Kasumi-1 (cell line): ENCODE measurements at places on chromosomes 1 and 21.

GRCh38 chr1:204891860-204892259, 21.2 kb downstream of the NFASC start:
- DNase-seq, result no peak

DNA sequence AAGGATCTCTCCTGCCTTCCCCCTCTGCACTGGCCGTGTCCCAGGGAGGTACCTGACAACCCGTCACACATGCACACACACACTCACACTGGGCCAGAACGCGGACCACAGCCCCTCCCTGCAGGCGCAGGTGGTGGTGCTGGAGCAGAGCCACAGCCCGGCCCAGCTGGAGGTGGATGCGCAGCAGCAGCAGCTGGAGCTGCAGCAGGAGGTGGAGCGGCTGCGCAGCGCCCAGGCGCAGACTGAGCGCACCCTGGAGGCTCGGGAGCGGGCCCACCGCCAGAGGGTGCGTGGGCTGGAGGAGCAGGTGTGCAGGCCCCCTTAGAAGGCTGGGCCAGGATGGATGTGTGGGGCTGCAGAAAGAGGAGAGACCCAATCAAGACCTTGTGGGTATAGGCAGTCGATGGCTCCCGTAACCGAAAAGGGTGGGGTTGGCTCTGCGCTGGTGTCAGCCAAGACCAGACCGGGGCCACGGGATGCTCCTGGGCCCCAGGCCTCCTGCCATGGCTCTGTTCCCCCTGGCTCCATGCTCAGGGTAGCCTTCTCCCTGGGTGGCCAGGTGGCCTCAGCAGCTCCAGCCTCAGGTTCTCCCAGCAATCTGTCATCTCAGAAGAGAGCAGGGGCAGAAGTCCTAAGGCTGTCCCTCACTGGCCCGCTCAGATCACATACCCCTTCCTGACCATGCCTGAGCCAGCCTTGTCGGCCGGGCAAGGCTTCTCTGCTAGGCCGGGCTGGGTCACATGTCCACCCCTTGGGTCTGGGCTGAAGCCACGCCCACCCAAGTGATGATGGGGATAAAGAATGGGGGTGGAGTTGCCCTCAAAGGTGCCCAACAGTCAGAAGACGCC, 8.9 kb downstream of the MFAP2 start:
- DNase-seq, result no peak

DNA sequence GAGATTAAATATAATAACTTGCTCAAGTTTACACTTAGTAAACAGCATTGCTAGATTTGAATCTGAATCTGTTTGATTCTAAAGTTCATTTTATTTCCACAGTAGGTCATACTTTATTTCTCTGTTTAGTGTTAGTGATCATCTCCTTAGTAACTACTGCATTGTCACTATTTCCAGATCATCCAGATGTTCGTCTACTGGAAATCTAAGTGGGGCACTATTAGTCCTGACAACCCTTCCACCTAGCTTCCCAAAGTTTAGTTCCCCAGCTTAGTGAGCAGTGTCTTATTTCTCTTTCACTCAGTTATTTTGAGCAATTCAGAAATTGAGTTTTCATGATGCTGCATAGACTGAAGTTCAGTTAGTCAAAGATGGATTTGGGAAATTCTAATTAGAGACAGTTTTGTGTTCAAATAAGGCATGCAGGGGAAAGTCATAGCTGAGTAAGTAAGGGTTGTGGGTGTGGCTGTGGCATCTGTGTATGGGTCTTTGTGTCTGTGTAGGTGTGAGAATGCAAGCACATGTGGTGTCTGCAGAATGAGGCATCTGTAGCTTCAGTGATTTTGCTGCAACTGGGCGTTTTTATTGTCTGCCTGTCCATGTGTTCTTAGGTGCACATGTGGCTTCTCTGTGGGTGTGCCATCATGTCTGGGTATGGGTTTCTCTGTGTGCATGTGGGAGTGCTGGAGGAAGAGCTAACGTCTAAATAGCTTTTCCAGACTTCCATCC, 107.3 kb downstream of the NTMT2 start:
- no peak for DNase-seq

GRCh38 chr1:109923131-109923945, 12.7 kb downstream of the CSF1 start:
- no peak for DNase-seq
